ENCODE measurements at places on chromosomes 2 and 18.

DNA sequence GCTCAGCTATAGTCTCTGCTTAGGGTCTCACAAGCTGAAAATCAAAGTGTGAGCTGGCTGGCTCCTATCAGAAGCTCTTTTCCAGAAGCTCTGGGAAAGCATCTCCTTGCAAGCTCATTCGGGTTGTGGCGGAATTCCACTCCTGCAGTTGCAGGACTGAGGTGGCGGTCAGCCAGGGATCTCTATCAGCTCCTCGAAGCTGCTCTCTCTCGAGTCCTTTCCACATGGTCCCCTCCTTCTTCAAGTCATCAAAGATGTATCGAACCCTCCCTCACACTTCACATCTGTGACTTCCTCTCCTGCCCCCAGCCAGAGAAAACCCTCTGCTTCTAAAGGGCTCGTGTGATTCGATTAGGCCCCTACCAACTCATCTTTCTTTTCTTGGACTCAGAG lies 141.7 kb downstream of the ZFP36L2 start:
- no peak for DNase-seq

DNA sequence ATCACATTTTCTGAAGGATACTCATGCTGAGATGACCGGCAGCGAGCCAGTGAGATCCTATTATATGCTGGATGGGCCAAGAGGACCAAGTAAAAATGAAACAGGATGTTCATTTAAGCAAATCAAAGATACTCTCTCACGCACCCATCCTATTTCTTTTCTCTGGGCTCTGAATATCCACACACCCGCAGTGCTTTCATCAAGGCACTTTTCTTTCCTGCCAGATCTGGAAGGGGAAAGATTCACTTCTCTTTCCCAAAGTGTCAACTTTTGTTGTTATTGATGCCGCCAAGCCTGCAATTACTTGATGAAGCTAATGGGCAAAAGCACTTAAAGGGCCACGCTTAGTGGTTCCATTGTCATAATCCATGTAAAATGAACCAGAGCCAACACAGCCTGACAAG lies 191.9 kb upstream of the CHAC2 start:
- DNase-seq, result peak; percentile 50

DNA sequence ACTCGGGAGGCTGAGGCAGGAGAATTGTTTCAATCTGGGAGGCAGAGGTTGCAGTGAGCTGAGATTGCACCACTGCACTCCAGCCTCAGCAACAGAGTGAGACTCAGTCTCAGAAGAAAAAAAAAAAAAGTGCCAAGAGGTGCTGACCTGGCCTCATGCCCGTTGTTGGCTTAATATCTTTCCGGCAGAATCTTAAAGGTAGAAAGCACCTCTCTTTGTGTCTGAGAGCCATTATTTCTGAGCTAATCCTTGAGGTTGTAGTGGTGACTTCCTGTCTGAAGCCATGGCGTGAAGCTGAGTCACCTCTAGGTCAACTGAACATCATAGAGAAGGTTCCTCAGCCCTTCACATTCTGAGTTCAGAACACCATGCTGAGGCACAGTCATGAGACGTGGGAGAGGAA lies 60.4 kb downstream of the WDSUB1 start:
- no peak for DNase-seq

- DNase-seq, result no peak
Measured at GRCh38 chr2:7905756-7906155, 776.1 kb upstream of the ID2 start.

GRCh38 chr2:28055325-28055970 lies 164.9 kb downstream of the BABAM2 start:
- no peak for DNase-seq

DNA sequence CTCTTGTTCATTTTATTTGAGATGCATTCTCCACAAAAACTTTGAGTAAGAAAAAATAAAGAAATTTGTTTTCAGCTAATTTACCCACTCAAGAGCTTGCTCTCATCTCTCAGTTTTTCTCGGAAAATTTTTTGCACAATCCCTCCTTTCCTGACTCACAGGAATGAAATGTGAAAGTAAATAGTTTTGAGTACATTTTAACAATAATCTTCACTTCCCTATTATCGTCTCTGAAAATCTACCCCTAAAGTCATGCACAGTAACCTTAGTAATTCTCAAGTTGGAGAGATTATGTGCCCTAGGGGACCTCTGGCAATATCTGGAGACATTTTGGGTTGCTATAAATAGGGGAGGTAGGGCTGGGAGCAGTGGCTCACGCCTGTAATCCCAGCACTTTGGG lies 2.6 kb downstream of the CYB5A start:
- no peak for DNase-seq

GRCh38 chr2:16382451-16382850 lies 283.2 kb downstream of the CYRIA start:
- no peak for DNase-seq

DNA sequence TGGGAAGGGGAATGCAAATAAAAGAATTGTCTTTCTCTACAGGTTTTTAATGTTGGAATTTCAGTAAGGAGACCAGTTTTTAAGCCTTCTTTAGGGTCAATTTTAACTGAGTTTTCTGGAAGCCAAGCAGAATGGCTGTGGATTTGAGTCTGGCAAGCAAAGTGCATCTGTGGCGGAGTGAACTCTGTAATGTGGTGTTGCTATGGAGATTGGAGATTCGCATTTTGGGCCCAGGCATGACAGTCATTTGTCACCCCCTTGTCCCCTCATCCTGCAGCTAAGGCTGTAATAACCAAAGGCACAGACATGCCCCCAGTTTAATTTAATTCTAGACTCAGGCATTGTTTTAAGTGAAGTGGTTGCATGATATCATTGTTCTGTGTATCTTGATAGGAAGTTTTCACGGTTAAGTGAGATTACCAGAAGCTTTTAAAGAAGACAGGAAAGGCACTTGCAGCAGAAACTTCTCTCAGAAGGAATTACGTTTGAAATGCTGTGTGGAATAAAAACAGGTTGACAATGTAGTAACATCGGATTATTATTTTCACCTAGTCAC lies 30.6 kb downstream of the ARMC9 start:
- DNase-seq, result no peak

DNA sequence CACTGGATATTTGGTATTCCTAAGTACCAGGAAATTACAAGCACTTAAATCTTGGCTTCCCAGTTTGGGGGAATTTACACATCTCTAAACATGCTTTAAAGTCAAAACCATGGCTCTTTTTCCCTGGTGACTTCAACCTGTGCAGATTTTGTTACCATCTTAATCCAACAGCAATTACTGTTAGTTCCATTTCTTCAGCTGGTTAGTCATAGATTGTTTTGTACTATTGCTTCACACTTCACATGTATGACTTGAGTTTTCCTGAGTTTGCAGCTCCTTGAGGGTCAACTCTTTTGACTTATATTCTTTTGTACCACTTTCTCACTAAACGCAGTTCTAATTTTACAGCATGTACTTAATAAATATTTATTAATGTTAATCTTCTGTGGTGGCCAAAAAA lies 203.4 kb upstream of the RND3 start:
- no peak for DNase-seq

GRCh38 chr18:65423776-65424175 lies 327.0 kb upstream of the CDH7 start:
- no peak for DNase-seq

DNA sequence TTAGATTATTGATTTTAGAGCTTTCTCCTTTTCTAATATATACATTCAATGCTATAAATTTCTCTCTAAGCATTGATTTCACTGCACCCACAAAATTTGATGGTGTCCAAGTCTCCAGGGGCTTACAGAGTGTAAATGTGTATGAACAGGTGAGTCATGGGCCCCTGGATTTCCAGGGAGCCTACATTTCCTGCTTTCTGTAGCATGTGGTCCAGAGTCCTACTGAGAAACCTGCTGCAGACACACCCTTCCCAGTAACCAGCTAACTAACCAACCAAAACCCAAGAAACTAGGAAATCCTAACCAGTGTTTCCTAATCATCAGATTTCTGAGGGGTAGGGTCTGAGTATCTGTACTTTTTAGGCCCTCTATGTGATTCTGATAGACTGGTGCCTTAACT lies 39.5 kb upstream of the TANC1 start:
- DNase-seq, result no peak

DNA sequence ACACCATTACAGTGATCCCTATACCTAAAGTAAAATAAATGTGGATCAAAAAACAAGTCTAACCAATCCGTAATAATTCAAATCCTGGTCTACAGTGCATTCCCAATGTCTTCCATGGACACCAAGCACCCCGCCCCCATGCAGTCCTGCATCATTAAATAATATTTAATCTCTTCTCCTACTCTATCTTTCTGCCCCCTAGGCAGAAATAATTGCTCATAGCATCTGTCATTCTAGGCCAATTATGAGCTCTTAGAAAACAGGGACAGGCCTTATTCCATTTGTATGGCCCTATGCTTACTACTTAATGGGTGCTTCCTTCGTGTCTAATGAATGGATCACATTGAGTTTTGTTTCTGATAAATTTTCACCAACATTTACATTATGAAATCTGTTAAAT lies 66.4 kb downstream of the PAX3 start:
- DNase-seq, result no peak

GRCh38 chr18:74514860-74515495 lies 18.8 kb downstream of the CNDP2 start:
- no peak for DNase-seq

GRCh38 chr2:189037518-189037917 lies 63.3 kb downstream of the COL3A1 start:
- DNase-seq, result no peak

DNA sequence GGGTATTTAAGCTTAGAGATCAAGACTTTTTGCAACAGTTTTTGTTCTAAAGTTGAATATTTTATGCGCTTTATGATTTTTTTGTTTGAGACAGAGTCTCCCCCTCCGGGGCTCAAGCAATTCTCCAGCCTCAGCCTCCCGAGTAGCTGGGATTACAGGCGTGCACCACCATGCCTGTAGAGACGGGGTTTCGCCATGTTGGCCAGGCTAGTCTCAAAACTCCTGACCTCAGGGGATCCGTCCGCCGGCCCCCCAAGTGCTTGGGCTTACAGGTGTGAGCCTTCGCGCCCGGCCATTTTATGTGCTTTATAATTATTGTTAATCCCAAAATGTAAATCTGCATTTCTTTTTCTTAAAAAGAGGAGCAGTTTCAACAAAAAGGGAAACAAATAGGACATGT lies 29.0 kb downstream of the TBR1 start:
- no peak for DNase-seq

- no peak for DNase-seq
Measured at GRCh38 chr2:111066062-111066593, 54.6 kb upstream of the BCL2L11 start.

GRCh38 chr18:43129946-43130524 lies 14.6 kb upstream of the RIT2 start:
- no peak for DNase-seq

DNA sequence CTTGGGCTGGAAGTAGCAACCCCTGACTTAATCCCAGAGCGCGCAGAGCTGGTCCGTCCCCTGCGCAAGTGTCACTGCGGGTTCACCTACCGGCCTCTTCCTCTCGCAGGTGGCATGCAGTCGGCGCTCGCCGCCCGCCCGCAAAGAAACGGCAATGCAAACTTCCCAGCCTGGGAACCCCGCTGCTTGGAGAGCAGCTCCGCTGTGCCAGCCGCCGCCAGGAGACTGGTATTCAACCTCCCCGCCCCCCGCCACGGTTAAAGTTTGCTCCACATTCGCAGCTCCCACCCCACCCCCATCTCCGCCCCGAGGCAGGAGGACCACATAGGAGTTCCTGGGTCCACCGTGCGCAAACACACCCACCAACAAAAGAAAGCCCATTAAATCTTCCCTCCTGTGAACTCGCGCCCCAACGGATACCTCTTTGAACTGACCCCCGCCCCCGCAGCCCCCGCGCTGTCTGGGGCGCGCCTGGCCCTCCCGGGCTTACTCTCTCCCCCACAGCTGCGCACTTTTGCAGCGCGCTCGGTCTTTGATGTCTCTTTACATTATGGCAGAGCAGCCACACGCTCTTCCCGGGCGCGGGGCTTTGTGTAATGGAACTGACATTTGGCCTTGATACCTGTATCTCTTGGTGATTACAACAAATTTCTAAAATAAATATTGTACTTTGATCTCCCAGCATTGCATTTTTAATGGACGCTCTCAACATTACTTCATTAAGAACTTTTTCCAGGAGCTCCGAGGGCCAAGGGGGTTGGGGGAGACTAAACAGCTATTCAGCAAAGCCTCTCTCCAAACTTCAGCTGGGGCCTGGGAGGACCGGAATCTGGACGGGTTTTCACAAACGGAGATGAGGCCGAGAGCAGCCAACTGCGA lies 3.1 kb upstream of the SP5 start:
- peak; percentile 33 for DNase-seq

- DNase-seq, result no peak
Measured at GRCh38 chr18:29076645-29077044, 899.7 kb upstream of the CDH2 start.

GRCh38 chr2:146438246-146438645 lies 1406.6 kb upstream of the ACVR2A start:
- DNase-seq, result no peak

- DNase-seq, result no peak
Measured at GRCh38 chr2:12467303-12467702, 249.4 kb upstream of the TRIB2 start.

- DNase-seq, result peak; percentile 39
Measured at GRCh38 chr2:23199115-23199918, 185.7 kb upstream of the KLHL29 start.

DNA sequence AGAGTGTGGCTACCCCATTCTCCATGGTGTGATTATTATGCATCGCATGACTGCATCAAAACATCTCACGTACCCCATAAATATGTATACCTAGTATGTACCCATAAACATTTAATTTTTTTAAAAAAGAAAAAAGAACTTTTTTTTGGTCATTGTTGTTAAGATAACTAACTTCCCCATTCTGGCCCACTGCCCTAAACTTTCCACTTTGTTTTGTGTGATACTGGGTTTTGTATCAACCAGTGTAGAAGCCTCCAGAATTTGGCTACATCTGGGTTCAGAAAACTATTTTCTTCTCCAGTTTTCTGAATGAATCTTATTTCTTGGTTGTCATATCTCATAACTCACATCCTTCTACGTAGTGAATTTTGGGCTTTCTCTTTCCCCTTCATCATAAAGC lies 62.3 kb upstream of the NABP1 start:
- no peak for DNase-seq

GRCh38 chr2:215607766-215608165 lies 171.9 kb upstream of the FN1 start:
- DNase-seq, result no peak

DNA sequence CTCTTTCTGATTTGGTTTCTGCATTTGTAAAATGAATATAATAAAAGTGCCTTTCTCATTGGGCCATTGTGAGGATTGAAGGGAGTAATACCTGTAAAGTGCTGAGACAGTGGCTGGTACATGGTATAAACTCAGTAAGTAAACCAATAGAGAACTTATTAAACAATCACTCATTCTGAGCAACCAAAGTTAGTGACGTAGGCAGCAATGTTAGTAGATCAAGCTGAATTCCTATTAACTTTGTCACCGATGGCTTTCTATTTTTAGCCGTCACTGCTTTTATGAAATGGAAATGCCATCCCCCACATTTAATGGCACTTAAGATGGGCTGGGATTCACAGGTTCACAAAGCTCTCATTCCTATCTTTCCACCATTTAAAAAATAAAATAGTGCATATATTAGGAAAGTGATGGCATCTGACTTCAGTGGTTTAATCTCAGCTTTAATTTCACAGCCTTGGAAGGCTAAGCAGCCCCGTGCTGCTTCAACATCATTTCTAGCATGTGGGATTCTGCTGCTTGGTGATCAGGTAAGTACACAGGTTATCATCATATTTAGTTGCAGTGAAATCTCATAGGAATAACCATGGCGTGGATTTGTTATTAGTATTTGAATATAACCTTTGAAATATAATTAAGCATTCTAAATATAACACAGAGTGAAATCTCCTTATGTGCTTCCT lies 17.6 kb upstream of the PPP4R1 start:
- DNase-seq, result no peak

All from D341Med (cell line).